Muscle of leg (tissue), 16 donors: ENCODE measurements at places on chromosomes 4 and X. TPM values are rescaled to one million over a fixed set of nuclear protein-coding genes. Genes with fewer than 3 reads are reported as not detected.

Gene SLC25A6
- 137 TPM for total RNA-seq

Gene GNRHR
- total RNA-seq: not detected

Gene SMIM10L2A
- total RNA-seq: 1.6 TPM

Gene CRMP1
- 6.9 TPM for total RNA-seq

Gene NLGN4X
- total RNA-seq: 3.1 TPM

Gene ETDB
- not detected for total RNA-seq
